ENCODE measurements at places on chromosomes 6 and 20.

- no peak for DNase-seq
Observed at GRCh38 chr20:32468860-32469259, 110.7 kb downstream of the ASXL1 start.

DNA sequence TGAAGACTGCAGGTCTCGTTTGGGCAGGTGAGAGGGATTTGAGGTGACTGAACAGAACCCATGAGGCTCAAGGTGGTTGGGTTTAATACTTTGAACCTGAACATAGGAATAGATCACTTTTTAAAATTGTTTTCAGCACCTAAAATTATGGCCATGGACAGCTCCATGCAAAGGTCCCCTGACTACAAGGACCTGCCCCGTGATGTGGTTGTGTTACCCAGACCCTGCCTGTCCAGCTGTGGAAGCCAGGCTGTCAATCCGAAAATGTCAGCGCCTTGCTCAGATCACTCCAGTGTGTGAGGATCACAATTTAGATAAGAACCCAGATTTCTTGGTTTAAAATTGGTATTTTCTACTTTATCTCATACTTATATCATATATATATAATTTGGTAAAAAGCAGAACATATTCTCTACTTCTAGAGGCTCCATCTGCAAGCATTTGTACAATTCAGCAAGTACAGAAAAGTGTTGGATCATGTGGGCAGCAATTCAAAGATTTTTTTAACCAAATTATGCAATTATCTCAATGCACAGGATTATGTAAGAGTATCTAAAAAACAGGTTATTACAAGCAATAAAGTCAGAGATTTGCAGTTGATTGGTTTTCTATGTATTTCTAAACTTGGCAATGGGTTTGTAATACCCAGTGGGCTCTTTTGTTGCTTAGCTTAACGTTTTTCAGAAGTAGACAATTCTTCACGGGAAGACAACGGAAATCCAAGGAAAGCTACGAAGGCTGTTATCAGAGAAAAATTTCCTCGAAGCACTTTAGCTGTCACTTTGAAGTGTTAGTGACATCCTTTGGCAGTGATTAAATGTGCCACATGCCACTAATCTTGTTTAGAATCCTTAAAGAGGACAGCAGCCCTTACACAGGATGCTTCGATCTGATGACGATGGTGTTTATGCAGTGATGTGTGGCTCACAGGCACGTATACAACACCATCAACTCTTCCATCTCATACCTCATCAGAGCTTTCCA is 24.1 kb upstream of the RPS6KA2 start:
- DNase-seq: no peak

DNA sequence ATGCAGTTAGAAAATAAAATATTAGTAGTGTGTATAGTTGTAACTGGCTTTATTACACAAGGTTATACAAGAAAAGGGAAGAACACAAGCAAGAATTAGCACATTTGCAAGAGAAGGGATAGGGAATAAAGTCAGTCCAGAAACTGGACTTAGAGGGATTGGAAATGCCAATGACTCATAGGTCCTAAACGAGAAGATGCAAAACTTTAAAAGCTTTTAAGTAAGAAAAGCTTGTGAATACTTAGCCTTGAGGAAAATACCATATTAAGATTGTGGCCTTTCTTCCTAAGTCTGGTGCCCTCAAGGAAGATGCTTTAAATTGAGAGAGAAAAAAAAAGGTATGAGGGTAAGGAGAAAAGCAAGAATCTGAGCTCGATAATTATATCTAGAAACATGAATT is 102.3 kb upstream of the MCHR2 start:
- DNase-seq: no peak

- DNase-seq: no peak
Observed at GRCh38 chr6:157420497-157420896, 39.5 kb downstream of the ZDHHC14 start.

DNA sequence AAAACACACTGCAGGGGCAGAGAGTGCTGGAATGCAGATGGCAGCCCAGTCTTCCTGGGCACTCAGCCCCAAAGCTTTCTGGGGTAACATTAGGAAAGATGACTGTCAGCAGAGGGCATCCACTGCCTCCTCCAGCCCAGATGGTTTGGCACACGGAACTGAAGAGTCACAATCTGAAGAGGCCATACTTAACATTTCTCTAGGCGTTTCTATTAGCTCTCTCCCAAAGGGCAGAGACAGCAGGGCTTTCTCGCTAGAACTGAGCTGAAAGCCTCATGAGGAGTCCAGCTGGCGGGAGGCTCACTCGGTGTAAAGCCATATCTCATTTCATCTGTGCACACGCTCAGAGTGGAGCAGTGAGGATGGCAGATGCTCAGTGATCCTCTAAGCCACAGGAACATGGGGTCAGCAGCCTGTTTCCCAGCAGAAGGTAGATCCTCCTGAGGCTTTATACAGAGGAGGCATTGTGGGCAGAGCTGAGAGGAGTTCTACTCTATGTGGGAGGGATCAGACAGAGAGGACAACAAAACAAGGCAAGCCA is 28.1 kb downstream of the ALDH8A1 start:
- DNase-seq: no peak

DNA sequence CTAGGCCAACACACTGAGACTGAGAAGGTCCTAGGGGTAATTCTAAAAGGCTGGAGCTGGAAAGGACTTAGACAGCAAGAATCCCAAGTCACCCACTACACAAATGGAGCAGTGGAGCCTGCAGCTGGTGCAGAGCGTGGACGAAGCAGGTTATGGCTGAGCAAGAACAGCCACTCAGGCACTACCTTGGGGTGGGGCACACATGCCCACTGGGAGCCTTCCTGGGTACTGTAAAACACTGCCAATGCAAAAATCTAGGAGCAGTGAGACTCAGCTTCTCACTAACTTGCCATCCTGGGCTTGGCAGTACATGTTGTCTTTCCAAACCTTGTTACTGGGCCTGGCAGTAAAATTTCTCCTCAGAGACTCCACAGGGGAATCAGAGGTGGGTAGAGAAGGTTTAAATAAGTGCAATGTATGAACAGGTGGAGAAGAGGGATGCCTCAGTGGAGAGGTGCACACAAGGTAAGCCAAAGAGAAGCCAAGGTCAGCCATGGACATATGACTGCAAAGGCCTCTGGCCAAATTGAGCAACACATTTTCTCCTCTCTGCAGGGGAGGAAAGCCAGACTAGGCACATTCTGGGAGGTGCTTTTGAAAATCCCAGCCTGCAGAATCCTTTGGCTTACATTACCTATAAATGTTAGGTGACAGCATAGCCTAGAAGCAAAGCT is 105.6 kb downstream of the TNFRSF21 start:
- no peak for DNase-seq

DNA sequence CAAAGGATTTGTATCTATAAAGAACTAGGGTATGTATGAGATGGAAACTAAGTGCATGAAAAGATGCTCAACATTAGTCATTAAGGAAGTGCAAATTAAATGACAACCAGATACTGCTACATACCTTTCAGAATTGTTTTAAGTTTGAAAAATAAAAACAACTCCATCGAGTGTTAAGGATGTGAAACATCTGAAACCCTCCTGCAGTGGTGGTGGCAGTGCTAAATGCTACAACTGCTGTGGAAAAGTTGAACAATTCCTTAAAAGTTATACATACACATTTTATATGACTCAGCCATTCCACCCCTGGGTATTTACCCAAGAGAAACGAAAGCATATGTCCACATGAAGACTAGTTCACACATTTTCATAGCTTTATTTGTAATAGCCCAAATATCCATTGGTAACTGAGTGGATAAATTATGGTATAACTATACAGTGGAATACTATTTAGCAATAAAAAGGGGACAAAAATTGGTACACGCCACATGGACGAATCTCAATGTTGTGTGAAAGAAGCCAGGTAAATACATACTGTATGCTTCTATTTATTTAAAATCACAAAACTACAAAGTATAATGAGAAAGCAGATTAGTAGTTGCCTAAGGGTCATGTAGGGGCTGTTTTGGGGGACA is 10.6 kb downstream of the ARMH2 start:
- DNase-seq: no peak

- no peak for DNase-seq
Observed at GRCh38 chr6:111530667-111531066, 47.6 kb upstream of the REV3L start.

DNA sequence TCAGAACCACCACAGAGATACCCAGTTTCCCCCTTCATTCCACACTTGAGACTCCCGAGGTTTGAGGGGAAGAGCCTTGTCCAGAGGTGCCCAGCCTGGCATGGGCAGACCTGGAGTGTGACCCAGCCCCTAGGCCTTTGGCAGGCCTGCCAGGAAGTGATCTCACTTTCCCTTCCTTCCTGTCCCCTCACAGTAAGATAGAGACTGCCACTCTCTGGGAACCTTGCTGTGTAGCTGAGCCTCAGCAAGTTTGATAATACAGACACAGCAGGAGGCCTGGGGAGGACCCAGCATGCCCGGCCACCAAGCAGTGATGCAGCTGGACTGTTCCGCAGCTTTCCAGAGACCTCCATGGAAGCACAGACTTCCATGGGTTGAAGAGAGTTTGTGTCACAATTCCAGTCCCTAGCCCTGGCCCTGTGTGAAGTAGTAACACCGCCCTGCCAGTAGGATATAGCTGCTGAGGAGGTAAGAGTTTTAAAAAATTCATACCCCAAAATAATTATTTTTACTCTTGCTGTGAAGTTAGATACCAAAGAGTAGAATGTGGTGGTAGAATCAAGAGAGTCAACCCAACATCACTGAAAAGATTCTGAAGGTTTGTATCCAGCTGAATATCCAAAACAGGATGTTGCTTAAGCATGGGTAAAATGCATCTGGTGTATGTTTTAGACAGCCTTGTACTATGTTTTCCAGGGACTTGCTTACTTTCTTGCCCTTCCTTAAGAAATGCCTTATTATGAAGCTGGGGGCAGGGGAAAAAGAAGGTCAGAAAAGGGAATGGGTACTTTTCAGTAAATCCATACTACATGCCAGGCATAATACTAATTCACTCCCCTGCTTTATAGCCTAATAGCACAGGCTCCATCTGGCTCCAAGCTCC is 16.3 kb downstream of the PKIG start:
- DNase-seq: no peak

DNA sequence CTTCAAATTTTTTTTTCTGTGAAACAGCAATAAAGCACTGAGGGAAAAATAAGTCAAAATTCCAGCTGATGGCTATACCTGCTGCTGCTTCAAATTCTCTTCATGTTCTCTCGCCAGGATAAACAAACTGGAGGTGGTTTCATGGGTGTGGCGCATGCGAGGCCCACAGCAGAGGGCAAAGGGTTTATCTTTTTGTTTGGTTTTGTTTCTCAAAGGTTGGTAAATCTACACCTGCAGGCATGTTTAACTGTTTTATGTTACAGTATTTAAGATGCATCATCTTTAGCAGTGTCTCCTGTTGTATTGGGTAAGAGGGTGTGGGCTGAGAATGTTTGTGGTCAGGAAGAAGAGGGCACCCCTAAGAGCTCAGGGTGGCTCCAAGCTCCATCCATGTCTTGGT is 342.2 kb downstream of the CDH26 start:
- DNase-seq: no peak

DNA sequence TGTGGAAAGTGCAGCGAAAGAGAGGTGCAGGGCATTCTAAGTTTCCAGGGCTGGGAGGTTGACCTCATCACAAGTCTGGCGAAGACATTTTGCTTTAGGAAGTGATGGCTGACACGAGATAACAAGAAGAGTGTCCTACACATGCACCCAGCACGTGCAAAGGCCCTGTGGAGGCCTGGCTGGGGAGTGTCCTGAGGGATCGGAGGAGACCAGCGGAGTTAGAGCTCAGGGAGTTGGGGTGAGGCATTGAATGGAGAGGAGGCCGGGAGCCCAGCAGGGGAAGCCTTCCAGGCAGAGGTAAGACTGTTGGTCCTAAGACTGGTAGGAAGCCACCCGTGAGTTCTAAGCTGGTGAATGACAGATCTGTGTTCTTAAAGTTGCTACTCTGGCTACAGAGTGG is 58.4 kb downstream of the PPP1R14C start:
- no peak for DNase-seq

GRCh38 chr20:8940326-8940725 is 128.6 kb upstream of the PLCB4 start:
- DNase-seq: no peak

GRCh38 chr6:166589786-166590574 is 3.5 kb upstream of the RAMACL start:
- DNase-seq: no peak

DNA sequence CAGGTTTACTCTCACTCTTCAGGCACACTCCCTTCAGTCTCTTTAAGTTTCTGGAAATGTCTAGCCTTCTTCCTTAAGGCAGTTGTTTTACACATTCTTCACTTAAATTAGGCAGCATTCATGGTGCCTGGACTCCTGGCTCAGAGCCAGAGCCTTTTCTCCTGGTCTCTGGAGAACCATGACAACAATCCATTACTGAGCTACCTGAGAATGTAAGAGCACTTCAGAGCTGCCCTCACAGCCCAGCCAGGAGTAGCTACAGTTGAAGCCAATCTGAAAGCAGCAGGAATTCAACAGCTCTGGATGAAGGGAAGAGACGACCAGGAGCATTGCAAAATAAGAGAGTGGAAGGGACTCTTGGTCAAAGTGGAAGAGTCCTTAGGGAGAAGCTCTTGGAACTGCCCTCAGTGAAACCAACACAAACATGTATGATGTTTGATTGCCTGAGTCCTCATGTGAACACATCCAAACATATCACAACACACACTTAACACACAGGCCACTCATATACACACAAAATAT is 416.8 kb upstream of the SPTLC3 start:
- no peak for DNase-seq

- DNase-seq: no peak
Observed at GRCh38 chr6:68087399-68088133, 547.5 kb upstream of the ADGRB3 start.

GRCh38 chr20:58330687-58331086 is 21.2 kb downstream of the RAB22A start:
- DNase-seq: no peak

DNA sequence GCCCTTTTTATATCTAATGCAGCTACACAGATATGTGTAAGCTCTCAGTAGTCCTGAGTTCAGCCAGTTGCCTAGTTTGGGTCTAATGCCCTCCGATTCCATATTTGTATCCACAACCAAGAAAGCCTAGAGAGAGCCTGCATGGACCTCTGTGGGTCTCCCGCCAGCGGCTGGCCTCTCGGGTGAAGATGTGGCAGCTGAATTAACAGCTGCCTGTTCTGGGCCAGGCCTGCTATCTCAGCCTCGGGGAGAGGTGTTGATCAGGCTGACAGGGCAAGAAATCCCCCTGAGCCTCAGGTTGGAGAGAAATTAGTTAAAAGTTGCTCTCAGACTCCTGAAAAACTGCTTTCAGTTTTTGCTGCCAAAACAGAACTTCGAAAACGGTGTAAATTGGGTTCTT is 19.8 kb downstream of the PTK7 start:
- DNase-seq: no peak

GRCh38 chr20:36544134-36545018 is 3.1 kb downstream of the MYL9 start:
- DNase-seq: no peak
